ENCODE measurements at places on chromosomes 3 and 15. TPM values are rescaled to one million over a fixed set of nuclear protein-coding genes. Genes with fewer than 3 reads are reported as not detected.

DNA sequence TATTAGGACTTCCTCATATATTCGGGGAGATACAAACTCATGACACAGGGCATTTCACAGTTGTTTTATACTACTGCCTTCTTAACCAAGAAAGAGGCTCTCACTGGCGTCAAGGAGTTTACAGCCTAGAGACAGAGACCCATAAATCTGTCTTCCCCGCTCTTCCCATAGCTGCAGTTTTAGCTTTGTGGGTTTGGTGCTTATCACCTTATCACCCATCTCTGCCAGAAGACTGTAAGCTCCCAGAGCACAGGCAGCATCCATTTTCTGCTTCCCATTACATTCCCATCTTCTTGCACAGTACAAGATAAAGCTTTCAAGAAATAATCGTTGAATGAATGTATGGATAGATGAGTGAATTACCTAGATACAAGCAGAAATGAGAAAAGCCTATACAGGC, 144.3 kb downstream of the TNIK start:
- no peaks in the 10 kb centered on the region for H3K4me1 ChIP-seq
- no peak overlapping the region for H3K27ac ChIP-seq
- H3K4me3 ChIP-seq: no peak overlapping the region
- H3K36me3 ChIP-seq: no peaks in the 10 kb centered on the region
- H3K27me3 ChIP-seq: no peaks in the 10 kb centered on the region
- DNase-seq: no peak

DNA sequence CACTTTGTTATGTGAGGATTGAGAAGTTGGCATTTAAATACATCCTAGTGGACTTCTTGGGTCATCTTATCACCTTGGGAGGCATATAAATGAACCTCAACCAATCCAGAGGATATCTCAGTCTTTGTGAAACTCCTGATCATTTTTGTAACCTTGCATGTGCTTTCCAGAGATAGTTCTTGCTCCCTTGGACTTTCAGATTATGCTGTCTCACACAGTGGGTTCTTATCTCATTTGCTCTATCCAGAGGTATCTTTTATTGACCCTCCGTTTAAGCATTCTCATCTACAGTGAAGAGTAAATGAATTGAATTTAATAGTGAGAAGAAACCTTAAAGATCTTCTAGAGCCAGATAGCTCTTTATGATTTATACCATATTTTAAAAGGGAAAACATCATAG, 10.4 kb downstream of the ARMC8 start:
- no peaks in the 10 kb centered on the region for H3K27me3 ChIP-seq
- H3K4me3 ChIP-seq: no peak overlapping the region
- no peak for DNase-seq
- H3K4me1 ChIP-seq: no peaks in the 10 kb centered on the region
- H3K36me3 ChIP-seq: peaks cover under 1% of the 10 kb centered on the region

GRCh38 chr3:37945156-37945806, 45.3 kb upstream of the VILL start:
- H3K4me3 ChIP-seq: no peak overlapping the region
- H3K27me3 ChIP-seq: no peaks in the 10 kb centered on the region
- no peaks in the 10 kb centered on the region for H3K36me3 ChIP-seq
- no peak for DNase-seq

DNA sequence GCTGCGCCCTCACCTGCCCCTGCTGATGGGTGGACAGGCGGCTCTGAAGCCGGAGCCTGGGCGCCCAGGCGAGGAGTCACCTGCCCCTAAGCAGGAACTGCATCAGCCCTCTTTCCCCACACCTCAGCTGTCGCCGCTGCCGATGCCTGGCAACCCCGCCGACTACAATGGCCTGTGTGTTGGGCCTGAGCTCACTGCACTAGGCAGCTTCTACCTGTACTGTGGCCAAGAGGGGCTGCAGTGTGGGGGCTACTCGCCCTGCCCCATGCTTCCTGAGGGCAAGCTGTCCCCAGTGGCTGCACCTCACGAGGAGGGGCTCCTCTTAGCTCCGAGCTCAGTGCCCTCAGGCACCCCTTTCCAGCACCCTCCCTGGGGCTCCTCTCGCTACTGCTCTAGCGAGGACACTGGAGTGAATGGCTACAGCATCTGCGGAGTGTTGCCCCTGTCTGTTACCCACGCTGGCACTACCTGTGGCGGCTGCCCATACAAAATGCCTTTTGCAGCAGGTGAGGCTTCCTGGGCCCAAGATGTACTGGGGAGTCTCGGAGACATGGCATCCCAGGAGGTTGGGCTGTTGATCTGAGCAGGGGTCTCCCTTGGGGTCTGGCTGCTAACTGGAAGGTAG, 11.3 kb upstream of the CHST14 start:
- H3K27ac ChIP-seq: no peak overlapping the region
- peaks cover 29% of the 10 kb centered on the region for H3K36me3 ChIP-seq
- no peaks in the 10 kb centered on the region for H3K27me3 ChIP-seq
- peaks cover 14% of the 10 kb centered on the region for H3K4me1 ChIP-seq
- H3K4me3 ChIP-seq: no peak overlapping the region

MEX3B gene
- 9.0 TPM for total RNA-seq

OR5AC2 gene
- not detected for total RNA-seq

PAQR5 gene
- total RNA-seq: 1.1 TPM

Data from ascending aorta (tissue), 2 donors.